ENCODE measurements at places on chromosomes 13 and 19. TPM values are rescaled to one million over a fixed set of nuclear protein-coding genes. Genes with fewer than 3 reads are reported as not detected.

GRCh38 chr19:36773223-36773579 lies 594 bp upstream of the ZNF850 start:
- no peak for DNase-seq

GRCh38 chr19:47613165-47614020 lies 4.5 kb downstream of the BICRA start:
- no peak for DNase-seq

ZSCAN1 gene
- total RNA-seq = not detected

DNA sequence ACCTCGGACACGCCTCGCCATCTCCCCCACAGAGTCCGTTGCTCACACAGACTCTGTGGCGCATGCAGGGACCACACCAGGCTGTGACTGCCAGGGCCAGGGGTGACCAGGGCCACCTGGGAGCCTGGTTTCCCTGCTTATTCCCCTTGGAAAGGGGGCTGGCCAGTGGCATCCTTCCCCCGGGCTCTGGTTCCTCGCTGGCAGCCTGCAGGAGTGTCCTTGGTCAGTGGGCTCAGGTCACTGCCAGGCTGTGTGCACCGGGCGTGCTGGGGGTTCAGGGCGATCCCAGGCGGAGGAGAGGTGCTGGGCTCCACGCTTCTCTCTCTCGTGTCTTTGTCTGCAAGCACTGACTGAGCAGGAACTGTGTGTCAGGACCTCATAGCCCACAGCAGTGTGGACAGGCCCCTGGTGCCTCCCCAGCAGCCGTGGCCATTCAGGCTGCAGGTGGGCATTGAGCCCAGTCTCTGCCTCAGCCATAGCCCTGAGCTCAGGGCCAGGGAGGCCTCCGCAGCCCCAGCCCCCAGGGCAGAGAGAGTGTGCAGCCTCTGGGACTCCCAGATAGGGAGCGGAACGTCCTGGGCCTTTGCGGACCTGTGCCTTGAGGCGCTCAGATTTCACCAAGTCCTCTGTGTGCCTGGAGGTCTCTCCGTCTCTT lies 6.5 kb downstream of the PIAS4 start:
- peak; percentile 48 for DNase-seq

WASF3 gene
- total RNA-seq = 23.0 TPM

CYP2S1 gene
- total RNA-seq = 18.9 TPM

GRCh38 chr13:41915081-41915480 lies 45.8 kb downstream of the VWA8 start:
- no peak for DNase-seq

- DNase-seq = no peak
These were observed 60.3 kb upstream of the ZNF536 start for GRCh38 chr19:30311911-30312310.

GRCh38 chr19:44840811-44841210 lies 5.3 kb upstream of the NECTIN2 start:
- DNase-seq = no peak

SH3GL1 gene
- 50.2 TPM for total RNA-seq

All from upper lobe of left lung (tissue), 6 donors.